ENCODE measurements at places on chromosomes 4 and X.
A peak's percentile ranks its signal among the peaks of the same experiment; 100 is the strongest.

- peak; percentile 82 for DNase-seq
These were observed 112.2 kb downstream of the ZAR1 start for GRCh38 chr4:48602222-48602621.

- no peak for DNase-seq
These were observed 30.3 kb downstream of the FAM53A start for GRCh38 chr4:1653776-1654175.

DNA sequence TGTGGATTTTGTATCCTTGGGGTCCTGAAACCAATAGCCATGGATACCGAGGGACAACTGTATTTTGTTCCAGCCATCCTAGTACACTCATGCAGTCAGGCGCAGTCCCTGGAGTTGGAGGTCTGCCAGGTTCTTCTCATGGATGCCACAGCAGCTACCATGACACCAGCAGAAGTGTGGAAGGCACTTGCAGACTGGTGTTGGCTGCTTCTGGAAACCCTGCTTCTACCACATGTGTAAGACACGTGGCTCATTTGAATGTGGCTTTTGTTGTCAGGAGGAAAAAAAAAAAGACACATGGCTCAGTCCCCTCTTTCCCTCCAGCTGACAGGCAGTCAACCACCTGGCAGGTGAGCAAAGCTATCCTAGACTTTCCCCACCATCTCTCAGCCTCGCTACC is 19.4 kb downstream of the DRD5 start:
- DNase-seq: no peak

DNA sequence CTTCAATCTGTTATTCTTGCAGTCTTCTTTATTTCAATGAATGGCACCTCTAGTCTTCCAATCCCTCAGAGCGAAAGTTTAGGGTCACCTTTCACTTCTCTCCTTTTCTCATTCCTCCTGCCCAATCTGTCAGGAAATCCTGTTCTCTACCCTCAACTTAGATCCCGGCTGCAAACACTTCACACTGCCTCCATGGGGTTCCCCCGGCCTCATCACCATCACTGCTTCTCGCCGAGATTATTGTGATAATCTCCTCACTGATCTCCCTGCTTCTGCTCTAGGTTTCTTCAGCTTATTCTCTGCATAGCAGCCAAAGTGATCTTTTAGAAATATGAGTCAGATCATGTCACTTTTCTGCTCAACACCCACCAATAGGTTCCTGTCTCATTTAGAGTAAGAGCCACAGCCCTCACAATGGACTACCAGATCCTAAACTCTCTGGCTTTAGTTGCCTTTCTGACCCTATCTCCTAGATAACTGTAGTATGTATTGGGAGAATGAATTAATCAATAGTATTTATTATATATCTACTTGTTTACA is 43.6 kb upstream of the TBC1D9 start:
- DNase-seq: no peak

- no peak for DNase-seq
These were observed 2.9 kb upstream of the GRPR start for GRCh38 chrX:16120431-16120830.

GRCh38 chr4:147194114-147194513 is 248.4 kb upstream of the TTC29 start:
- peak; percentile 12 for DNase-seq

DNA sequence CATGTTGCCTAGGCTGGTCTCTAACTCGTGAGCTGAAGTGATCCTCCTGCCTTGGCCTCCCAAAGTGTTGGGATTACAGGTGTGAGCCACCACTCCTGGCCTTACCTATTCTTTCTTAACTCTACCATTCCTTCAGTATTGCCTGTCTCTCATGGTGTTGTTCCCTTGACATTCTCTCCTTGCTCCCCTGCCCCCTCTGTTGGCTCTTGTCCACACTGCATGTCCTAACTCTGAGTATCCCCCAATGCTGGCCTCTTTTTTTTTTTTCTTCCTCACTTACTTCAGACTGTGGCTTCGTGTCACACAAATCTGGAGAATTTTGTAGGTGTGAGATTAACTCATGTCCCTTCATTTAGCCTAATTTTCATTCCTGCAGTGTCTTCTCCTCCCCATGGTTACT is 22.9 kb upstream of the FRMPD4 start:
- no peak for DNase-seq
